ENCODE measurements at places on chromosomes 13 and 19.

- no peaks in the 10 kb centered on the region for H3K36me3 ChIP-seq
- no peak for DNase-seq
- H3K27me3 ChIP-seq: no peaks in the 10 kb centered on the region
- H3K4me3 ChIP-seq: no peak overlapping the region
Measured at GRCh38 chr19:18514800-18515682, 6.8 kb downstream of the ELL start.

- H3K4me3 ChIP-seq: no peak overlapping the region
- no peak overlapping the region for H3K27ac ChIP-seq
- H3K27me3 ChIP-seq: no peaks in the 10 kb centered on the region
Measured at GRCh38 chr13:92886535-92887077, 340.0 kb upstream of the GPC6 start.

GRCh38 chr19:35027851-35028599, 2.2 kb upstream of the SCN1B start:
- no peaks in the 10 kb centered on the region for H3K36me3 ChIP-seq
- peaks cover 14% of the 10 kb centered on the region for H3K4me1 ChIP-seq
- no peak overlapping the region for H3K27ac ChIP-seq
- no peaks in the 10 kb centered on the region for H3K27me3 ChIP-seq
- H3K4me3 ChIP-seq: no peak overlapping the region

- DNase-seq: no peak
- no peaks in the 10 kb centered on the region for H3K4me1 ChIP-seq
- H3K27me3 ChIP-seq: no peaks in the 10 kb centered on the region
- no peak overlapping the region for H3K4me3 ChIP-seq
- no peaks in the 10 kb centered on the region for H3K36me3 ChIP-seq
Measured at GRCh38 chr13:32824675-32825074, 191.5 kb upstream of the KL start.

DNA sequence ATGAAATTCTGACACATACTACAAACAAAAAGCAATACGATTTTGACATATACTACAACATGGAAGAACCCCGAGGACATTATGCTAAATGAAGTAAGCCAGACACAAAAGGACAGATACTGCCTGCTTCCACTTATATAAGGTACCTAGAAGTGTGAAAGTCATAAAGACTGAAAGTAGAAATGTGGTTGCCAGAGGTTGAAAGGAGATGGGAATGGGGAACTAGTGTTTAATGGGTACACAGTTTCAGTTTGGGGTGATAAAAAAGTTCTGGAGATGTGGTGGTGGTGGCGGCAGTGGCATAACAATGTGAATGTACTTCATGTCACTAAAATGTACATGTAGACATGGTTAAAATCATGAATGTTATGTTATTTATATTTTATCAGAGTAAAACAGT, 12.1 kb upstream of the NDFIP2 start:
- no peaks in the 10 kb centered on the region for H3K4me1 ChIP-seq
- no peak overlapping the region for H3K27ac ChIP-seq
- H3K4me3 ChIP-seq: no peak overlapping the region
- no peaks in the 10 kb centered on the region for H3K27me3 ChIP-seq
- no peak for DNase-seq
- H3K36me3 ChIP-seq: no peaks in the 10 kb centered on the region

GRCh38 chr13:71355010-71355409, 512.0 kb downstream of the DACH1 start:
- no peak overlapping the region for H3K4me3 ChIP-seq
- no peak overlapping the region for H3K27ac ChIP-seq
- no peaks in the 10 kb centered on the region for H3K4me1 ChIP-seq
- no peaks in the 10 kb centered on the region for H3K27me3 ChIP-seq
- DNase-seq: no peak
- no peaks in the 10 kb centered on the region for H3K36me3 ChIP-seq

- peaks cover 16% of the 10 kb centered on the region for H3K4me1 ChIP-seq
- no peak overlapping the region for H3K4me3 ChIP-seq
- H3K36me3 ChIP-seq: no peaks in the 10 kb centered on the region
Measured at GRCh38 chr19:15337202-15337601, 4.9 kb upstream of the BRD4 start.

- peaks cover 62% of the 10 kb centered on the region for H3K4me1 ChIP-seq
- no peak overlapping the region for H3K4me3 ChIP-seq
- H3K27ac ChIP-seq: no peak overlapping the region
- DNase-seq: no peak
- H3K27me3 ChIP-seq: no peaks in the 10 kb centered on the region
Measured at GRCh38 chr13:111171629-111172028, 56.5 kb downstream of the ARHGEF7 start.

GRCh38 chr19:28497887-28498286, 715.1 kb downstream of the UQCRFS1 start:
- no peaks in the 10 kb centered on the region for H3K27me3 ChIP-seq
- no peaks in the 10 kb centered on the region for H3K36me3 ChIP-seq
- H3K4me3 ChIP-seq: no peak overlapping the region
- no peaks in the 10 kb centered on the region for H3K4me1 ChIP-seq
- H3K27ac ChIP-seq: no peak overlapping the region

DNA sequence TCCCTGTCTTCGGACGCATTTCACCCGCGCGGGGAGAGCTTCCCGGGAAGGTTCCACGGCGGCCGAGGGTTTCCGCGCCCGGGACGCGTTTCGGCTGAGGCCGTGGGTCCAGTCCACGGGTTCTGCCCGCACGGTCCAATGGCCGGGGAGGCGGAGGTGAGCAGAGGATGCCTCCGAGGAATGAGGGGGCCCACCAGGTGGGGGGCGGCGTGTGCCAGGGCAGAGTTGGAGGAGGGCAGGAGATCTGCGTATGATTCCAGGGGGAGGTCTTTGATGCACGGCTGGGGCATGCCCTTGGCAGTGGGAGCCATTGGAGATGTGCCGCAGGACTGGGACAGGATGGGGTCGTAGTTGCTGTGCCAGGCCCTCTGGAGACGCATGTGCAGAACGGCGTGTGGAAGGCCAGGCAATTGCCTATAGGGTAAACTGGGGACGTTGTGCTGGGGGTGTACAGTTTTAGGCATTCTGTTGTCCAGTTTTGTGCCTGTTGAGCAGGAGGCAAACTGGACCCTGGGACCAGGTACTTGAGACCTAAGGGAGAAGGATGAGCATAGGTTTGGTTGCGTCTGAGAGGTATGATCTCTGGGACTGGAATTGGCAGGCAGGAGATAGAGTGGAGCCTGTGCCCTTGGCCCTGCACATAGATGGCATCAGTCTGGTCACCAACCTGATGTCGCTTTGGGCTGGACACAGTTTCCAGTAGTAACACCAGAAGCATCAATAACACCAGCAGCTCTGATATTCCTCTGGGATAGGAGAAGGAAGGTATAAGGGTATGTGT, 751 bp downstream of the ZNF584 start:
- no peaks in the 10 kb centered on the region for H3K36me3 ChIP-seq
- H3K27ac ChIP-seq: peak overlapping the region; percentile 82
- peaks cover 25% of the 10 kb centered on the region for H3K4me1 ChIP-seq

- H3K27me3 ChIP-seq: no peaks in the 10 kb centered on the region
- DNase-seq: no peak
- H3K4me3 ChIP-seq: no peak overlapping the region
- no peaks in the 10 kb centered on the region for H3K36me3 ChIP-seq
- H3K27ac ChIP-seq: no peak overlapping the region
Measured at GRCh38 chr19:31110336-31110735, 238.9 kb downstream of the TSHZ3 start.

GRCh38 chr13:104871456-104871855, 1664.0 kb downstream of the EFNB2 start:
- DNase-seq: no peak
- no peaks in the 10 kb centered on the region for H3K36me3 ChIP-seq
- no peaks in the 10 kb centered on the region for H3K27me3 ChIP-seq
- H3K4me3 ChIP-seq: no peak overlapping the region
- H3K27ac ChIP-seq: no peak overlapping the region
- no peaks in the 10 kb centered on the region for H3K4me1 ChIP-seq

GRCh38 chr19:17079710-17080439, 4.3 kb downstream of the MYO9B start:
- H3K4me1 ChIP-seq: peaks cover 65% of the 10 kb centered on the region
- peak overlapping the region; percentile 36 for H3K4me3 ChIP-seq
- no peaks in the 10 kb centered on the region for H3K27me3 ChIP-seq
- no peaks in the 10 kb centered on the region for H3K36me3 ChIP-seq
- DNase-seq: no peak
- peak overlapping the region; percentile 93 for H3K27ac ChIP-seq

- no peaks in the 10 kb centered on the region for H3K27me3 ChIP-seq
- H3K4me3 ChIP-seq: no peak overlapping the region
- H3K4me1 ChIP-seq: no peaks in the 10 kb centered on the region
- no peaks in the 10 kb centered on the region for H3K36me3 ChIP-seq
Measured at GRCh38 chr13:67052550-67053490, 177.3 kb downstream of the PCDH9 start.

GRCh38 chr13:50322006-50322405, 306.8 kb downstream of the KCNRG start:
- DNase-seq: no peak
- peaks cover 8% of the 10 kb centered on the region for H3K4me1 ChIP-seq
- no peaks in the 10 kb centered on the region for H3K36me3 ChIP-seq
- no peak overlapping the region for H3K27ac ChIP-seq
- no peak overlapping the region for H3K4me3 ChIP-seq

DNA sequence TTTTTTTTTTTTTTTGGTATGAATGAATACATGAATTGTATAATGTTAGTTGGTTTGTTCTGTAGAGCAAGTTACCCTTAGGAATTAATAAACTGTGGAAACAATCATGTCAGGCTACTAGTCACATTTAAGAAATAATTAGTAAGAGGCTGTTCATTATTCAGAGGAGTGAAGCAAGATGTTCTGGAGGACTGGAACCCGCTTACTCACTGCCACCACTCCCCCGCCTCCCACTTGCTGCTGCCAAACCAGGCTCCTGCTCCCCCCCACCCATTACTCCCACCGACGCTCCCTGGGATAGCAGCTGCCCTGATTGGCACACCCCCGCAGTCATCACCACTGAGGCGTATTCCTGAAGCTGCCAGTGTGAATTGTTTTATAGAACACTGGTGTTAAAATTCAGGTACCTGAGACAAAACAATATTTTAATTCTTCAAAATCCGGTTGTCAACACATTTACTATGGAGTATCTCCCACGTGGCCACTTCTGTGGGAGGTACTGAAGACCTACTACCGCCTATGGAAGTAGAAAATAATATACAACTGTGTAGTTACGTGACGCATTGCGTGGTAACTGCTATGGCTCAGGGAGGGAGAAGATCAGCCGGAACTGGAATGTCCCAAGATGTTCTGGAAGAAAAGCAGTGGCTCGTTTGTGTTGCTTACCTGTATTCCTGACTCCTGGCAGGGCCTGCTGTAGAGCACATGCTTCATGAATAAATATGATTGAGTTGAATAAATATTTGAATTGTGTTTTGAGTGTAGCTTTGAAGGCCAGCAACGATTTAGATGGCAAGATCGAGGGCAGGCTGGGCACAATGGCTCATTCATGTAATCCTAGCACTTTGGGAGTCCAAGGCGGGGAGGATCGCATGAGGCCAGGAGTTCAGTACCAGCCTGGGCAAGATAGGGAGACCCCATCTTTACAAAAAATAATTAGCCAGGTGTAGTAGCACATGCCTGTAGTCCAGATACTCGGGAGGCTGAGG, 1.7 kb downstream of the DPY19L3 start:
- H3K36me3 ChIP-seq: no peaks in the 10 kb centered on the region
- peaks cover 26% of the 10 kb centered on the region for H3K4me1 ChIP-seq
- DNase-seq: no peak
- no peak overlapping the region for H3K27ac ChIP-seq

DNA sequence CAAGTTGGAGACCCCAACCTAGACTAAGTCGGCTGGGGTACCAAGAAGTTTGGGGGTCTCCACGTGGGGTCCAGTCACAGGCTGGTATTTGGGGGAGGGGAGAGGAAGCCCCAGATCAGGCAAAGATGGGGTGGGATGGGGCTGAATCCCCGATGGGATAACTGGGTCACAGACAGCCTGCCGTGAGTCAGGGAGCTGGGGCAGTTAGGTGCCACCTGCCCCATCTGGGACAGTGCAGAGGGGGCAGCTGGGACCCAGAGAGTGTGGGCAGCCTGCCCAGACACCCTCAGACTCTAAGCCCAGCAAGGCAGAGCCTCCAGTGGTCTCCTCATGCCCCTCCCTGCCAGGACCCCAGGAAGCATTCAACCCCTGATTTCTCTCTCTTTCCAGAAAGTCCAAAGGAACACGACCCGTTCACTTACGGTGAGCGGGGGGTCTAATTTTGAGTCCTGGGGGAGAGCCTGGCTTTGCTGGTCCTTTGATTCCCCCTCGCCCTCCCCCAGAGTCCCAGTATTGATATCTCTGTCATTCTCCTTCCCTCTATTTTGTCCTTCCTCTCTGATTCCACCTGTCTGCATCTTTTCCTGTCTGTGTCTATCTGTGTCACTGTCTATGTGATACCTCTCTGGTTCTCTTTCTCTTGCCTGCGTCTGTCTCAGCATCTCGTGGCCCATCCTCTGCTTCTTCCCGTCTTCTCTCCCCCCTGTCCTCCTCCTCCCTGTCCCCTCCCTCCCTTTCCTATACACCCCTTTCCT, 1.8 kb downstream of the FXYD1 start:
- no peaks in the 10 kb centered on the region for H3K36me3 ChIP-seq
- DNase-seq: no peak
- H3K27me3 ChIP-seq: no peaks in the 10 kb centered on the region
- H3K4me3 ChIP-seq: peak overlapping the region; percentile 59

DNA sequence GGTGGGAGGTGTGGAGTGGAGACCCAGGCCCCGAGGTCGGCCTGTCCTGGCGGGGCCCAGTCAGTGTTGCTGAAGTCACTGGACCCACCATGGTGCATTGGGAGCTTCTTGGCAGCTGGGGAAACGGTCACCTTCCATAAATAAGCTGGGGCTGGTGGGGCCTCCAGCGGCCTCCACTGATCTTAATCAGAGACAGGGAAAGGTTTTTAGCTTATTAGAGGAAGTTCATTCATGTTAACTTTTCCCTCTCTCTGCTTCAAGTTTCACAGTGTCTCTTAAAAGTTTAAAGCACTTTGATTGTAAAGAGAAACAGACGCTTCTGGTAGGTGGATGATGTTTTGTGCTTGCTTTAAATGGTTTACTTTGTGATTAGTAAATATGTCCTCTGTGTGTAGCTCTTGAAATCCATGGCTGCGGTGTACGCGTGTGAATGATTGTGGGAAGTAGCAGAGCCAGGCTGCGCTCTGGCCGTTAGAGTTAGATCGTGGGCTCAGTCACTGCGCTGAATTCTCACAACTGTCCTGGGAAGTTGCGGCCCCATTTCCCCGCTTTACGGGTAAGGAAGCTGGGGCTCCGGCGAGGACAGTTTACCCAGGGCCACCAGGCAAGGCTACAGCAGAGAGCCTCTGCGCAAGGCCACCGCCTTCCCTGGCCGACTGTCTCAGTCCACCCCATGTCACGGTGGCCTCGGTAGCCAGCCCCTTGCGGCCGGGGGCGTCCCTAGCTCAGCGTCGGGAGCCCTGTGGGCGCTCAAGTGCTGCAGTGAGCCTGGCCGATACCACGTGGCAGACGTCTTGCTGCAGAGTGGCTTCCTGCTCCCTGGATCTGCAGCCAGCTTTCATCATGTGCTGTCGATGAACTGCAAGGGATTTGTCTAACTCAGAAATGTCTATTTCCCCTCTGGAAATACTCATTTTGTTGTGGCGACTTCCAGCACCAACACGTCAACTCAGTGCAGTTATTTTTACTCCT, 16.5 kb upstream of the NDUFS7 start:
- H3K27me3 ChIP-seq: no peaks in the 10 kb centered on the region
- peaks cover 2% of the 10 kb centered on the region for H3K4me1 ChIP-seq
- DNase-seq: no peak
- no peak overlapping the region for H3K27ac ChIP-seq
